ENCODE measurements at places on chromosomes 6 and 20.

- no peak for DNase-seq
Observed at GRCh38 chr6:90701146-90701781, 114.4 kb upstream of the MAP3K7 start.

- no peak for DNase-seq
Observed at GRCh38 chr6:11207199-11207968, 25.1 kb downstream of the NEDD9 start.

DNA sequence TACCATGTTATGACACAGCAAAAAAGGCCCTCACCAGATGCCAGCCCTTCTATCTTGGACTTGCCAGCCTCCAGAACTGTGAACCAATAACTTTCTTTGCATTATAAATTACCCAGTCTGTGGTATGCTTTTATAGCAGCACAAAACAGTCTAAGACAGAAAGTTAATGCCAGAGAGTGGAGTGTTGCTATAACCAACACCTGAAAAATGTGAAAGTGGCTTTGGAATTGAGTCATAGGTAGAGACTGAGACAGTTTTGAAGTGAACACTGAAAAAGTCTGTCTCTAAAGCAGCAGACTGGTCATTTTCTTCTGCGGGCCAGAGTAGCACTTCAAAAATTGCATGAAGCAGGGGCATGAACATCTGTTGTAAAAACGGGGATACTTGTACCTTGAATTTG lies 28.0 kb upstream of the ASIP start:
- no peak for DNase-seq

GRCh38 chr20:52118016-52118623 lies 73.5 kb downstream of the ZFP64 start:
- no peak for DNase-seq

DNA sequence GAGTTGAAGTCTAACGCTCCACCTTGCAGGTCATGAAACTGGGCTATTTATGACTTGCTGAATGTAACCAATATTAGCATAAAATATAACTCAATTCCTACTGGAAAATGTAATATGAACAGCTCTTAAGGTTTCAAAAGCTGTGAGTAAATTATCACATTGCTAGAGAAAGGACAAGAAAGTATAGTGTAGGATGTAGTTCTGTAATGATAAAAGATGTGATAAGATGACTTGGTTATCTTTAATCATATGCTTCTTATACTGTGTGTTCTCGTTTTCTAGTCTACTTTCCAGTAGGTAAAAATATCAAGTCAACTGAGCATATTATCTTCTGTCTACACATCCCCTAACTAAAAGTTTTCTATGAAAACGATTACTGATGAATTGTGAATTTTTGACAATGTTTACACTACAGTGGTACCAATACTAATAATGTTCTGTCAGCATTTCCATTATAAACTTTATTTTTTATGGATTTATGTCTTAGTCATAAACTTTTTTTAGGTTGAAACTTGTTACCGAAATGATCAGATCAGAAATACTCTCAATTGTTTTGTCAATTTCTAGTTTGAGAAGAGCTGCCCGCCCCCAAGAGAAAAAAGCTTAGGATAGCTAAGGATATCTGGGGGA lies 14.6 kb downstream of the MED23 start:
- no peak for DNase-seq

DNA sequence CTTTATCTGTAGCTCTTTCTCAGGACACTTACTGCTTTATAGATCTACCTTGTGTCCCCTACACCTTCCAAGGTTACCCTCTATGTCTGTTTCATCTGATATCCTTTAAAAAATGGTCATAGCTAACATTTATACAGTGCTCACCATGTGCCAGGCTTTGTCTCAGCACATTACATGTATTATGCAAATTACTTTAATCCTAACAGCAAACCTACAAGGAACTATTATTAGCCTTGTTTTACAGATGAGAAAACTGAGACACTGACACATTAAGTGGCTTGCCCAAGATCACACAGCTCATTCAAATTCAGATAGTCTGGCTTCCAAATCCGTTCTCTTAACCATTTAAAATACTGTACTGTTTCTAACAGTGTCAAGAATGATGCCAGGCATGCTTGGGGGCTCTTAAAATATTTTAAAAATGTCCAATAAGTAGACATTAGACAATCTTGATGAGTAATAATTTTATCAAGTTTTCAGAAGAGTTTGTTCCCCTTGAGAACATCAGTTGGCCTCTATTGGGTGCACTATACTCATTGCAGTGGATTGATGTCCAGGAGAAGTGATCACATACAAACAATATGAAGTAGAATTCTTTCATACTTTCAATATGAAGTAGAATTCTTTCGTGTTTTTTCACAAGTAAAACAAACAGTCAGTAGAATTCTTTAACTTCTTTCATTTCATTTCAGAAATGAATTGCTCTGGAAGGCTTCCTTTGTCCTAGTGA lies 69.6 kb downstream of the DNAH8 start:
- no peak for DNase-seq

DNA sequence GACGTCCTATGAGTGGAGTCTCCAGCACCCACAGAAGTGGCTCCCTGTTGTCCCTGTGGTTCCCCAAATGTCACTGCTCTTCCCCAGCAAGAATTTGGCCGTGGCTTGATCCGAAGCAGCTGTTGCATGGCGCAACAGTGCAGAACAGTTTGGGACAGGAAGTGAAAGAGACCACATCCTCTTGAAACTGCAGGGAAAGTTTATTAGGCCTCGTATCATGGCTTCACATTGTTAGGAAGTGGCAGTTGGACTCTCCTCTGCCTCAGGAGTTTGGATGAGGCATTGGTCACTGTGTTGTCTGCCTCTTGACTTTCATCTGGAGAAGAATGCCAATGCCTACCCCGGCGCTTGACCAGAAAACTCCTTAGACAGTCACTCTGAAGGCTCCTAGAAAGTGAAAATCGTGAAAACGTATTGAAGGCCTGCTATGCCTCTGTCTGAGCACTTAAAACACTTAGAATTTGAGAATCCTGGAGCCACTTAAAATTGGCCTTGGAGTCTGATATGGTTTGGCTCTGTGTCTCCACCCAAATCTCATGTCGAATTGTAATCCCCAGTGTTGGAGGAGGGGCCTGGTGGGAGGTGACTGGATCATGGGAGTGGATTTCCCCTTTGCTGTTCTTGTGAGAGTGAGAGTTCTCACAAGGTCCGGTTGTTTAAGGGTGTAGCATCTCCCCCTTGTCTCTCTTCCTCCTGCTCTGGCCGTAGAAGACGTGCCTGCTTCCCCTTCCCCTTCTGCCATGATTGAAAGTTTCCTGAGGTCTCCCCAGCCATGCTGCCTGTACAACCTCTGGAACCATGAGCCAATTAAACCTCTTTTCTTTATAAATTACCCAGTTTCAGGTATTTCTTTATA lies 334.9 kb upstream of the JARID2 start:
- DNase-seq: no peak

Data from T-helper 9 cell (primary cell).